ENCODE measurements at places on chromosomes 11 and 22. TPM values are rescaled to one million over a fixed set of nuclear protein-coding genes. Genes with fewer than 3 reads are reported as not detected.

DNA sequence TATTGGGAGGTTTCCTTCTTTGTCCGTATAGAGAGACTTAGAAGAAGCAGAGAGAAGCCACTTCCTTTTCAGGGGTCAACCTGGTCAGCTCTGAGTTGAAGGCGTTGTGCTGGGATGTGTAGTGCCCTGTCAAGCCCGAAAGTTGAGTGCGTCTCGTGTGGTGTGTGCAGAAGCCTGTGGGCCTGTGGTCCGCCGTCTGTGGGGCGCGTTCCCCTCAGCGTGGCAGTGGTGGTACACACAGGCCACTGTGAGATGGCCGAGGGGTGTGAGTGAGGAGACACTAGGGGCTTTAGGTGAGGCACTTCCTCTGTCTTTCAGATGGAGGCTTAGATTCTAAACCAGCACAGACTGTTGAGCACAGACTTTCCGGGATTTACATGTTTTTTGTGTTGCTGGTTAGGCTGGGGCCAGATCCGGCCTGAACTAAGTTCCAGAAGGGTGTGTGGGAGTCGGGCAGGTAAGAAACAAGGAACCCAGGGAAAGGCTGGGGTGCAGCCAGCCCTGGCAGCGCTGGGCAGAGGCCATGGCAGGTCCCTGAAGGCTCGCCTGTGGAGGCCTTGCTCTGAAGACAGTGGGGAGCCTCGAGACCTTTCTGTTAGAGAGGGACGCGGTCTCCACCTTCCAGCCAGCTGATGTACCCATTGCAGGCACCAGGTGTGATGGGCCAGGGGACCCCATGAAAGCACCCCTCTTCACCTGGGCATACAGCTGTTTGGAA lies 194.2 kb downstream of the TBC1D22A start:
- no peak for DNase-seq

RGL4 gene
- not detected for total RNA-seq

- DNase-seq: no peak
These were observed 89.3 kb downstream of the NAT10 start for GRCh38 chr11:34194576-34195335.

CD3E gene
- total RNA-seq: not detected

Data from neural crest cell (in vitro differentiated cells).